CD4-positive, CD25-positive, alpha-beta regulatory T cell (primary cell): ENCODE measurements at places on chromosomes 2 and 18. TPM values are rescaled to one million over a fixed set of nuclear protein-coding genes. Genes with fewer than 3 reads are reported as not detected.

The SERPINB13 gene
- not detected for total RNA-seq

DNA sequence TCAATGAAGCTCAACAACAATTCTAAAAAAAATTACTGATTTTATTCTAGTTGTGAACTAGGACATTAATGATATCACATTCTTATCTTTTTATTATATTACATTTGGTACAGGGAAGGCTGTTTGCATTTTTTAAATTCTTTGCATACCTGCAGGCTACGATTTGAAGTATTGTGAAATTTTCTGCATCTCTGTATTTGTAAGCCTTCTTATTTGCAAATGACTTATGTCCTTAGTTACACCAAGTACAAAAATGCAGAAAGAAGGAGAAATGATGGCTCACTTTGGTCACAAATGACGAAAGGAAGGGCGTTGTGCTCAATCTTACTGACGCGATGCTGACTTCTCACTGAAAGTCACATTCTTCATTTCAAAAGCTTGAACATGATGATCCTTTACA, 227.5 kb upstream of the SOX11 start:
- H3K36me3 ChIP-seq, result no peaks in the 10 kb centered on the region
- no peak for DNase-seq
- H3K4me1 ChIP-seq, result no peaks in the 10 kb centered on the region
- no peak overlapping the region for H3K4me3 ChIP-seq

DNA sequence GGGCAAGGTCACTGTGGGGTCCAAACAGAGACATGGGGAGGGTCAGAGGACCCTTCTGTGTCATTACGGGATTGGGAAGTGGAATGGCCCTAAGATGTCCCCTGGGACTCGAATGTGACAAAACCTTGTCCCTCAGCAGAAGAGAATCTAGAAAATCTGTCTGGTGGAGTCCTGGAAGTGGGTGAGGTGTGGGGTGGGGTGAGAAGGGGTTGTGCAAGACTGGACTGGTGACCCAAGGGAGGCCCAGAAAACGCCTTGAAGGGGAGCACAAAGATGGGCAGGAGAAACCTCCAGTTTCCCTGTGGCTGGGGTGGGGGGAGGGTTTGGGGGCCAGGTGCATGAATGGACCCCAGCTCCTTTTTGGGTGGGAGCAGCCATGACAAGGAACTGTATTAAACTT, 79.6 kb downstream of the TCF7L1 start:
- H3K36me3 ChIP-seq, result no peaks in the 10 kb centered on the region
- DNase-seq, result no peak
- no peak overlapping the region for H3K27ac ChIP-seq
- H3K27me3 ChIP-seq, result peaks cover 17% of the 10 kb centered on the region

- H3K36me3 ChIP-seq, result no peaks in the 10 kb centered on the region
- DNase-seq, result no peak
- H3K4me3 ChIP-seq, result no peak overlapping the region
- no peak overlapping the region for H3K27ac ChIP-seq
- peaks cover 4% of the 10 kb centered on the region for H3K4me1 ChIP-seq
Measured at GRCh38 chr2:118848381-118849225, 1.2 kb upstream of the EN1 start.

- H3K36me3 ChIP-seq, result no peaks in the 10 kb centered on the region
- H3K27ac ChIP-seq, result no peak overlapping the region
- H3K4me3 ChIP-seq, result no peak overlapping the region
- no peaks in the 10 kb centered on the region for H3K27me3 ChIP-seq
- H3K4me1 ChIP-seq, result no peaks in the 10 kb centered on the region
- no peak for DNase-seq
Measured at GRCh38 chr2:62364791-62365528, 141.0 kb downstream of the TMEM17 start.

DNA sequence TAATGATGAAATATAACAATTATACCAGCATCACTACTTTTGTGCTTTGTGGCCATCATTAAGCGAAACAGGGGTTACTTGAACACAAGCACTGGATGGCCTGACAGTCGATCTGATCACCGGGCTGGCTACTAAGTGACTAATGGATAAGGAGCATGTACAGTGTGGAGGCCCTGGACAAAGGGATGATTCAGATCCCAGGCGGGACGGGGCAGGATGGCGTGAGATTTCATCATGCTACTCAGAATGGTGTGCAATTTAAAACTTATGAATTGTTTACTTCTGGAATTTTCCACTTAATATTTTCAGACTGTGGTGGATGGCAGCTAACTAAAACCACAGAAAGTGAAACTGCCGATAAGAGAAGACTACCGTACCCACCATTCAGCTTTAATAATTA, 7.0 kb upstream of the CLIP4 start:
- H3K27me3 ChIP-seq, result no peaks in the 10 kb centered on the region
- H3K27ac ChIP-seq, result no peak overlapping the region
- DNase-seq, result no peak
- H3K4me1 ChIP-seq, result no peaks in the 10 kb centered on the region
- no peaks in the 10 kb centered on the region for H3K36me3 ChIP-seq
- H3K4me3 ChIP-seq, result no peak overlapping the region
